Activated naive CD8-positive, alpha-beta T cell treated with anti-CD3 and anti-CD28 coated beads for 36 hours (primary cell): ENCODE measurements at places on chromosomes 7 and 10. TPM values are rescaled to one million over a fixed set of nuclear protein-coding genes. Genes with fewer than 3 reads are reported as not detected.
A peak's percentile ranks its signal among the peaks of the same experiment; 100 is the strongest.

Gene MALRD1
- 0.56 TPM for total RNA-seq

- no peak for DNase-seq
Observed at GRCh38 chr7:73613954-73614735, 10.2 kb downstream of the MLXIPL start.

DNA sequence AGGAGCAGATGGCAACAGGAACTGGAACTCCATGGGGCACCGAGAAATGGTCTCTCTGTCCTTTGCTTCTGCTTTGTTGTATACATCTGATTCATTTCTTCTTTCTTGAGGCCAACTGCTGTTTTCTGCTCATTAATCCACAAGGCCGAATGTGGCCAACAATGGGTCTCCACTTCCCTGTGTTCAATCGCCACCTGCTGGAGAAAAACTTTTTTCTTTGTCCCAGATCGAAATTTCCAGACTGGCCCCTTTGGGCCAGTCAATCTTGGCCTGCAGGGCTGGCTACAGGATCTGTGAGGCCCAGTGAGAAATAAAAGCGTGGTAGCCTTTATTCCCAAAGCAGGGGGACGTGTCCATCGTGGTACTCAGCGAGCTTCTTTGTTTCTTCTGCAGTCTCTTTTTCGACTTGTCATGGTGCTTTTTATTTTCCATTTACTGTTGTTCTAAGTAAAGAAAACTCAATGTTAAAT, 58.8 kb downstream of the PARP12 start:
- peak; percentile 13 for DNase-seq

DNA sequence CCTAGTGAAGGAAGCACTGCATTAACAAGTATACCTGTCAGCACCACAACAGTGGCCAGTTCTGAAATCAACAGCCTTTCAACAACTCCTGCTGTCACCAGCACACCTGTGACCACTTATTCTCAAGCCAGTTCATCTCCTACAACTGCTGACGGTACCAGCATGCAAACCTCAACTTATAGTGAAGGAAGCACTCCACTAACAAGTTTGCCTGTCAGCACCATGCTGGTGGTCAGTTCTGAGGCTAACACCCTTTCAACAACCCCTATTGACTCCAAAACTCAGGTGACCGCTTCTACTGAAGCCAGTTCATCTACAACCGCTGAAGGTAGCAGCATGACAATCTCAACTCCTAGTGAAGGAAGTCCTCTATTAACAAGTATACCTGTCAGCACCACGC, 16.1 kb downstream of the MUC17 start:
- no peak for DNase-seq

Gene FAM25C
- total RNA-seq, result not detected

Gene GLI3
- not detected for total RNA-seq

Gene HOXA10
- not detected for total RNA-seq

Gene NUTM2A
- 0.47 TPM for total RNA-seq

DNA sequence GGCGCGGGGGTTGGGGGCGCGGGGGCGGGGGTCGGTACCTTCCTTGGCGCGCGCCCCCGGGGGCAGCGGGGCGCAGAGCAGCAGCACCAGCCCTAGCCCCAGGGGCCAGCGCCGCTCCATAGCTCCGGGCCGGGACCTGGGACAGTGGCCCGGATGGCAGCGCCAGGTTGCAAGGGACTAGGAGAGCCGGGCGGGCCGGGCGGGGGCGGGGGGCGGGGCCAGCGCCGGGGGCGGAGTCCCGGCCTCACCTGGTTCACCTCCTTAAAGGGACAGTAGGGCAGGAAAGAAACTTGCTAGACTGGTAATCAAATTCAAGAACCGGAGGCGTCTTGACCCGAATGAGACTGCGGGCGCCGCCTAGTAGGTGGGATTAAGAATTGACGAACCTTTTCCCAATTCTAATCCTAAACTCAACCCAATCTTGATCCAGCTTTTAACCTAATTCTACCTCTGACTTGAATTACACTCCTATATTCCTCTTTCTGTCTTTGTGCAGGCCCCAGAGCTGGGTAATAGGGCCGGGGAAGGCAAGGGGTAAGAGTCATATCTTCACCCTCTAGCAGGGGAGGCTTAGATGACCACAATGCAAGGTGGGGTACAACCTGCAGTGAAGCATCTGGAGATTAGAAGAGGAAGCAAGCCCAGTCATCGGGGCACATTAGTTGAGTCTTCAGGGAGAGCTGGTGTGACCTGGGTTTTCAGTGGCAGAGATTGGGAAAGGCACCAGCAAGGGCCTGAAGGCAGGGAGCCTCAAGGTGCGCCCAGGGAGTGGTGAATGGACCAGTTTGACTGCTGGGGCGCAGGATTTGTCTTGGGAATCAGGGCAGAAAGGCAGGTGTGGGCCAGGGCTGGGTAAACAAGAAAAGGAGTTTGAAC, at the start of gene EPHA1:
Gene EPHA1 (minus strand): TSS at position 171 of the 876 bp plus-strand sequence. CDS start 51 bp downstream, at position 120.
- peak; percentile 31 for DNase-seq
